Activated T-helper 1 cell treated with anti-CD3 and anti-CD28 coated beads, Interleukin-12 subunit alpha, Interleukin-12 subunit beta, Interleukin-2, Interleukin-4 antibody, amounts not matched to agents 30 ng/mL and 10 ng/mL and 1 ng/mL, durations not matched to agents 14 hours and 24 hours and 36 hours (primary cell): ENCODE measurements at places on chromosomes 13 and 19.

GRCh38 chr13:24925318-24926231, 161.6 kb downstream of the RNF17 start:
- no peak for DNase-seq

GRCh38 chr19:55720801-55721200, 17.4 kb downstream of the NLRP9 start:
- no peak for DNase-seq

GRCh38 chr19:13100841-13101589, 1.6 kb downstream of the LYL1 start:
- DNase-seq = no peak

DNA sequence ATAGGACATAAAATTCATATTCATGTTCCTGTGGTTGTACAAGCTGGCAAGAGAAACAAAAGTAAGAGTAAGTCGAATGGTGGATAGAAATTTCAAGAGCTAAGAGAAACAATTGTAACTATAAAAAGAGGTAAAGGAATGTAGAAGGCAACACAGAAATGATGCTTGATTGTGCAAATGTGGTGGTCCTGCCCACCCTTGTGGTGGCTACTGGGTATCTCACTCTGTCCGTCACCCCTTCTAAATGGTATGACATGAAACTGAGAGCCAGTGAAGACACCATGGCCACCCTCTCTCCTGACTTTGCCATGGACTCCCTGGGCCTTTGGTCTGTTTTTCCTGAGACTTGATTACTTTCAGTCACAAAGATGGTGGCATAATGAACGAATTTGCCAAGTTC, 925.9 kb upstream of the SLITRK6 start:
- DNase-seq = no peak

DNA sequence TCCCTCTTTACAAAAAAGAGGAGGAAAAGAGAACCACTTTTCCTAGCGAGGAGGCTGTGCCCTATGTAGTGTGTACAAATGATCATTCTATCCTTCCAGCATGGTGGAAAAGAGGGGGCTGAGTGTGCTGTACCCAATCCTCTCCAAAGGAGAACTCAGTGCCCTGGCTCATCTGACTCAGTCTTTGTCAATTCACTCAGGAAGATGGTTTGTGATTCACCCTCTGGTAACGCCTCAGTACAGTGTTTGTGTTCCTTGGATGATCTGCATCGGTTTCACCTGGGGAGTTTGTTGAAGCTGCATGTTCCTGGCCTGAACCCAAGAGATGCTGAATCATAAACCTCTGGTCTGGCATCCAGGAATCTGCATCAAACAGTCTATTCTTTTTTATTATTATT, 18.3 kb upstream of the ENOX1 start:
- DNase-seq = no peak

GRCh38 chr13:84641491-84641890, 759.2 kb upstream of the SLITRK1 start:
- DNase-seq = no peak

DNA sequence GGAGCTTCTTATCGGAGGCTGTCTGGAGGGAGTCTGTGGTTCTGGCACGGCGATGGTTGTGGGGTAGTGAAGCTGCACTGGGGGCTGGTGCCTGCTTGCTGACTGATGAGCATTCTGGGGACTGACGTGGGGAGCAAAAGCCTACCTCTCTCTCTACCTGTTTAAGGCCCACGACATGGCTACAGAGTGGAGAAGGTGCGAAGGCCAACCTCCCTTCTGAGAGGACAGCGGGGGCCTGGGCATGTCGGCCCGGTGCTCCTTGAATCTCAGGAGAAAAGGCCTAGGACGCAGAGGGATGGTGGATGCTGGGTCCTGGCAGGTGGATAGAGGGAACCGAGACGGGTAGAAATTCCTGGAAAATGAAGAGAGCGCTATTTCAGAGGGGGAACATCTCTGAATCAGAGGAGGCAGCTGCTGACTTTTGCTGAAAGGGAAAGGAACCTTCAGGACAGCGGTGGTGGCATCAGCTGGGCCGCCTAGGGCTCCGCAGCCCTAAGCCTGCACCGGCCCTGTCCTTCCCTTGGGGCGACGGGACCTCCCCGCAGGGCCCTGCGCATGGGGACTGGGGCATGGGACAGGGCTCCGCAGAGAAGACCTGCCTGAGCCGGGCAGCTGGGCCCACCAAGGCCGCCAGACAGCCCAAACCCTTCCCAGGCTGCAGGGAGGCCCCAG, 35.0 kb upstream of the MEDAG start:
- no peak for DNase-seq

- no peak for DNase-seq
These were observed 276 bp downstream of the ALG11 start for GRCh38 chr13:52012512-52012836.

DNA sequence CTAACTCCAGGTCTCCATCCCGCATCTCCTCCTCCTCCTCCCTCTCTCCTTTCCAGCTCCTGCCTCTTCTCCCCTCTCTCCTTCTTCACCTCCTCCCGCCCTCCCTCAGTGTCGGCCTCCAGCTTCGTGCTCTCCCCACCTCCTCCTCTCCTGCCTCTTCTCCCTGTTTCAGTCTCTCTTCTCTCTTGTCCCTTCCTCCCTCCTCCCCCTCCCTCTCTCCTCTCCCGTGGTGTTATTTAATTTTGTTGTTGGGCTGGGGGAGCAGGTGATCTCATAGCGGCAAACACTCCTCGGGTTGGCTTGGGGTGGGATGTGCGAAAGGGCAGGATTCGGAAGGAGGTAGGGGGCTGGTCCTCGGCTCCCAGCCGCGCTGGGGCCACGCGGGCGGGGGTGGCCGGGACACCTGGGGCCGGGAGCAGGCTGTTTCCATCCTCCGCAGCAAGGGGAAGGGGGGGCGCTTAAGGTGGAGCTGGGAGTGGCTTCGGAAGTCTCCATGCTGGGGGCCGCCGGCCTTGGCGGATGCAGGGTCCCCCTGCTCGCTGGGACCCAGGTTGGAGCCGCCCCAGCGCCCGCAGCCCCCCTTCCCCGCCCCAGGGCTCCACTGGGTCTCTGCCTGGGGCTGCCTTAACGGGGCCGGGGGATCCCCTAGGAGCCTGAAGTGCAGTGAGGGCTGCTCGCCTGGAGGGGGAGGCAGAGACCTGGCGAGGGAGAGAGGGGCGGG, at the start of gene CA11:
Gene CA11, minus strand, starts transcription at position 187 of the 721 bp plus-strand sequence. CDS start 555 bp downstream, outside the sequence.
- DNase-seq = peak; percentile 88

DNA sequence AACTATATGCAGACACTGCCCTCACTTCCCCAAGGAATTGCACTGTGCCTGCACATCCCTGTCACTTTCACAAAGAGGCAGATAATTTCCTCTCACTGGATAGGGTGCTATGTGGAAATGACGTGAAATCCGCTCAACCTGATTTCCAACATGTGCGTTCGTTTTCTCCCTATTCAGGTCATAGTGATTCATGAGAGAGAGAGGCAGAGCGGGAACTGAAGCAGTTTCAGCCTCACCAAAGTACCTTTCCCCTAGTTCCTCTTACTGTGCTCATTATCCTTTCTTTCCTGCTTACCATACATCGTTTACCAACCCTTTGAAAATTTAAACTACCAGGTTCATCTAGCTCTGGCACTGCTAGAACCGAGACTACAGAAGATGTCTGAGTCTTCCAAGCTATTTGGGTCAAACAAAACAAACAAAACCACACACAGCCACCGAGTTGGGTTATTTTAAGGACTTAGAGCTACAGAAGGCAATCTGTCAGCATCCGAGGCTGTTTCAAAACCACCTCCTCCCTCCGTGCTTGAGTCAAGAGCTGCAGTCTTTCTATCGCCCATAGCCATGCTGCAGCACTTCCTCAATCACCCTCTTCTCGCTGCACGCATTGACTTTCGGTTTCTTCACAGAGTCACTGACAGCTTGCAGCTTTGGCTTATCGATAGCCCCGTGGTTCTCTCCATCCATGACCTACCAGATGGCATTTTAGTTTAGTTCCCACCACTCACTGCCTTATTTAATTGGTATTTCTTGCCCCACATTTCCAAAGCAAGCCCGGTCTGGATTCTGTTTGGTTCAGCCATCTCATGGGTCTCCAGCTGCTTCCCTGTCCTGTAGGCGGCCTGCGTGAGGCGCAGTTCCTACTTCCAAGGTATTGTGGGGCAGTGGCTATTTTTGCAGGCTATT, 1395.8 kb downstream of the EFNB2 start:
- DNase-seq = peak; percentile 59

DNA sequence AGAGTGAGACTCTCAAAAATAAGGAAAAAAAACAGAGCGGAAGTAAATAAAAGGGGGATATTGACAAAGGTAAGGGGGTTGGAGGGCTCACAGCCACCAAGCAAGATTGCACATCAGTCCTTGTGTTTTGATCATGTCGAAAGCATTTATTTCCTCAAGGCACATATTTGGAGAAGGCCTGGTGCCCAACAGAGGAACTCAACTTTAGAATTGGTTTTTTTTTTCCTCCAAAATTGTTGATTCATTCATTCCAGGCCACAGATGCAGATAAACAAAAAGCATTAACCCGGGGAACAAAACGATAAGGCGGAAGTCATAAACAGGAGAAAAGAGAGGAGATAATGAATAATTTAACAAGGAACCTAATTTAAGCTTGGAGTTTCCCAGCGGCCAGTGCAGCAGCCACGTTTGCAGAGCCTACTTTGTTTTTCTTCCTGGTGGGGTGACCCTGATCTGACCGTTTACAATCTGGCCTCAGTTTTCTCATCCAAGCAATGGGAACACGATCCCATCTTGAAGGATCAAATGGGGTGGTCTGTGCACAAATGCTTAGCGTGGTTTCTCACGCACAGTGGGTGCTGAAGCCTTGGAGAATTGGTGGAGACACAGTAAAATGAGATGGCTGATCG, 2.1 kb upstream of the PTPRS start:
- no peak for DNase-seq

DNA sequence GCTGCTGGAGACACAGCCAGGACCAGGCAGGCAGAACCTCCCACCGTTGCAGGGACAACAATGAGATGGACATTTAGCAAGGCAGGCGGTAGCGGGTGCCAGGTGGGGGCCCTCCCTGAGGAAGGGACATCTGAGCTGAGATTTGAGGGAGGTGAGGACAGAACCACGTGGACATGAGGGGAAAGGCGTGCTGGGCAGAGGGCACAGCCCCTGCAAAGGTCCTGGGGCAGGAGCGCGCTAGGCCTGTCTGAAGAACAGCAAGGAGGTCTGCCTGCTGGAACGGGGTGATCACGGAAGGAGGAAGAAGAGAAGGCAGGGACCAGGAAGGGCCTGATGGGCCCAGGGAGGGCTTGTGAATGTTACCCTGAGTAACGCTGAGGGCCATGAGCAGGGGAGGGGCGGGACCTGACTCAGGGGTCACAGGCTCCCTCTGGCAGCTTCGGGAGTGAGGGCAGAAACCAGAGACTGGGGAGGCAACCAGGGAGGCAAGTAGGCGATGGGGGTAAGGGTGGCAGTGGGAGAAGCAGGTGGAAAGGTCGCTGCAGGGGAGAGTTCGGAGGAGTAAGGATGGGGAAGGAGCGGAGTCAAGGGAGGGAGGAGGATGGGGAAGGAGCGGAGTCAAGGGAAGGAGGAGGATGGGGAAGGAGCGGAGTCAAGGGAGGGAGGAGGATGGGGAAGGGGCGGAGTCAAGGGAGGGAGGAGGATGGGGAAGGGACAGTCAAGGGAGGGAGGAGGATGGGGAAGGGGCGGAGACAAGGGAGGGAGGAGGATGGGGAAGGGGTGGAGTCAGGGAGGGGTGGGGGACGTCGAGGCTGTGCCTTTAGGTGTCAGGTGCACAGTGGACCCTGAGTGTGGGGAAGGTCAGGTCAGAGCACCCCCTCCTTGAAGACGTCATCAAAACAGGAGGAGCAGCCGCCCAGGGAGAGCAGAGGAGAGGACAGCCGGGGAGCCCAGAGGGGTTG, 15.7 kb upstream of the B3GNT3 start:
- DNase-seq = no peak

DNA sequence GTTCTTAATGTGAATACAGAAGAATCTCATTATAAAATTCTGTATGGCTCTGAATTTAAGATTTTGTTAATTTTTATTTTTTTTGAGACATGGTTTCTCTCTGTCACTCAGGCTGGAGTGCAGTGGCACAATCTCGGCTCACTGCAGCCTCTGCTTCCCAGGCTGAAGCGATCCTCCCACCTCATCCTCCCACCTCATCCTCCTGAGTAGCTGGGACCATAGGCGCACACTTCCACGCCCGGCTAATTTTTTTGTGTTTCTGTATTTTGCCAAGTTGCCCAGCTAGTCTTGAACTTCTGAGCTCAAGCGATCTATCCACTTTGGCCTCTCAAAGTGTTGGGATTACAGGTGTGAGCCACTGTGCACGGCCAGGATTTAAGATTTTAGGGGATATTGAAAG, 14.3 kb downstream of the CYP2A7 start:
- no peak for DNase-seq

DNA sequence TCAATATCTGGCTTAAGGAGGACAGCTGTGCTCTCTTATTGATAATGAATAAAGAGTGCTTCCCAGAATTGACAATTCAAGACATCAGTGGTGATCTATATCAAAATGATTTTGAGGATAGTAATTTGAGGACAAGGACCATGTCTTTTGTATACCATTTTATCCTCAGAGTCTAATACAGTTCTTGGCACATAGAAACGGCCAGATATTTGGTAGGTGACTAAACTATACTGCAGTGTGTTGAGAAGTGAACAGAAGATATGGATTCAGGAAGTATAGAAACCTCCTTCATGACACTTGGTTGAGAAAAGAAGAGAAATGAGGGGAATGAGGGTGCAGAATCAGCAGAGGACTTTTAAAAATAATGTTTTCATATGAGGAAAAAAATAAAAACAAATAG, 16.1 kb upstream of the LMO7 start:
- DNase-seq = no peak

DNA sequence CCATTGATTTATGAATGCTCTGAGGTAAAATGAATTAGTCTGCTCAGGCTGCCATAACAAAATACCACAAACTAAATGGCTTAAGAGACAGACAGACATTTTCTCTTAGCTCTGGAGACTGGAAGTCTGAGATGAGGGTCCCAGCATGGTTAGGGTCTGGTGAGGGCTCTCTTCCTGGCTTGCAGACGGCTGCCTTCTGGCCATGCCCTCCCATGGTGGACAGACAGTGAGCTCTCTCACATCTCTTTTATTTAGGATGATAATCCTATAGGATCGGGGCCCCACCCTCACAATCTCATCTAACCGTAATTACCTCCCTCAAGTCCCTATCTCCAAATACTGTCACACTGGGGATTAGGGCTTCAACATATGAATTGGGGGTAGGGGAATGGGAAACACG, 47.1 kb downstream of the HSPH1 start:
- no peak for DNase-seq

- no peak for DNase-seq
These were observed 682.6 kb upstream of the SGCG start for GRCh38 chr13:22497991-22498780.

DNA sequence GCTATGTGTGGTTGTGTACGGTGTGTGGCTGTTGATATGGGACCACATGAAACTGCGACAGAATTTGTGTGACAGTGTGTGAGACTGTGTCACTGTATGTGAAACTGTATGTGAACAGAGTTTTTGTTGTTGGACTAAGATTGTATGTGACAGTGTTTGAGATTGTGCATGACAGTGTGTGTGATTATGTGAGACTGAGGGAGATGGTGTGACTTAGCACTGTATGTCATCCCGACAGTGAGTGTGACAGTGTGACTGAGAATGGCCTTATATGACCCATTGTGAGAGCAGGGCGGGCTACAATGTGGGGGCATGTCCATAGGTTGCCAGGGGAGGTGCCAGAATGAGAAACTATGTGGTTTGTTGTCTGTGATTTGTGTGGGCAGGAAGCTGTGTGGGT, 930 bp downstream of the ZNF583 start:
- DNase-seq = no peak
